IgD-negative memory B cell (primary cell): ENCODE measurements at places on chromosomes 2 and 18. TPM values are rescaled to one million over a fixed set of nuclear protein-coding genes. Genes with fewer than 3 reads are reported as not detected.

RBFA gene
- polyA plus RNA-seq = 17.5 TPM

SOX11 gene
- polyA plus RNA-seq = not detected

MDH1B gene
- not detected for polyA plus RNA-seq

MYOM1 gene
- polyA plus RNA-seq = 2.4 TPM

PRKAG3 gene
- polyA plus RNA-seq = not detected

SNTG2 gene
- polyA plus RNA-seq = not detected

IL1R1 gene
- polyA plus RNA-seq = not detected

ZNF519 gene
- polyA plus RNA-seq = 7.3 TPM

PID1 gene
- polyA plus RNA-seq = not detected
